ENCODE measurements at places on chromosomes 11 and 22. TPM values are rescaled to one million over a fixed set of nuclear protein-coding genes. Genes with fewer than 3 reads are reported as not detected.

- DNase-seq = no peak
Measured at GRCh38 chr22:32446321-32446720, 17.9 kb downstream of the BPIFC start.

The SLC1A2 gene
- total RNA-seq = 0.41 TPM

DNA sequence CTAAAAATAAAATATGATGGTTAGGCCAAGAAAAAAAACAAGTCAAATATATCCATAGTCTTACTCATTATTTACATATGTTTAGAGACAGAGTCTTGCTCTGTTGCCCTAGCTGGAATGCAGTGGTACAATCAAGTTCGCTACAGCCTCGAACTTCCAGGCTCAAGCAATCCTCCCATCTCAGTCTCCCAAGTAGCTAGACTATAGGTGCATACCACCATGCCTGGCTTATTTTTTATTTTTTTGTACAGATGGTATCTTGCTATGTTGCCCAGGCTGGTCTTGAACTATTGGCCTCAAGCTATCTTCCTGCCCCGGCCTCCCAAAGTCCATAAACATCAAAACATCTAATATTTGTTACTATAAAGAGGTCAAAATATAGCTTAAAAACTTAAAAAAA is 36.1 kb downstream of the C2CD3 start:
- DNase-seq = no peak

DNA sequence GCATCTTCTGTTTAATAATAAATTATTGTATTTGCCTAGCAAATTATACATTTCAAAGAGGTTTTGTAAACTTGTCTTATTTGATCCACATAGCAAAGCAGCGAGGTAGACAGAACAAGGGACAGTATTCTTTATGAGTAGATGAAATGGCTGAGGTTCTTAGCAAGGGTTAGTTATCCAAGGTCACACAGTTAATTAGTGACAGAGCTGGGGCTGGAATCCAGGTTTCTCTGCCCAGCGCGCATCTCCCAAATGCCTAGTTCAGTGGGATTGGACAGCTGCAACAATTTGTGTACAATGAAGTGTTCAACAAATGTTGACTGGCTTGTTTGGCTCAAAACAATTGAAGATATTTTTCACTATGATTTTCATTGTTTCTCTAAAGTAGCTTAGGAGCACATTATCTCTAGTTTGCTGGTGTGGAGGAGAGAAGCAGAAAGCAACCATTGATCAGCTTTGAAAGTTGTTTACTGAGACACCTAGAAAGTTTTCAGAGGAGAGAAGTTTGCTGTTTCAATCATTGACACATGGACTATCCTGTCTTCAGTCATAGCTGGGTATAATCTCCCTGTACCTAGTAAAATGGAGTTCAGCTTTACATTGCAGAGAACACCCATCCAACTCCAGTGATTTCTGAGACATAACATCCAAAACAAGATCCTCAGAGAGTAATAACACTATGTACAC is 270.6 kb downstream of the FAT3 start:
- DNase-seq = no peak

GRCh38 chr11:115672412-115672811 is 168.2 kb upstream of the CADM1 start:
- DNase-seq = no peak

GRCh38 chr11:78800756-78801155 is 226.1 kb upstream of the NARS2 start:
- DNase-seq = no peak

DNA sequence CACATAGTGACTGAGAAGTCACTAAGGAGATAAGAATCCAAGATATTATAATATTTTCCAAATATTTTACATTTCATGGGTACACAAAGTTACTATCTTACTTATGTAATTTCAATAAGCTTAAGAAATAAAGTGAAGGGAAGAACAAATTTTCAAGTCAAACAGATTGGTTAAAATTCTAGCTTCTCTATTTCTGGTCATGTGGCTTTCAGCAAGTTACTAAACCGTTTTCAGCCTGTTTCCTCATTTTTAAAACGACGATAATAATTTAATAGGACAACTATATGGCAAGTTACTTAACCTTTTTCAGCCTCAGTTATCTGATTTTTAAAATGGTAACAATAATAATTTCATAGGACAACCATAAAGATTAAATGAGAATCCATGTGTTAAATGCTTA is 15.6 kb downstream of the DCUN1D5 start:
- DNase-seq = no peak

- DNase-seq = no peak
Measured at GRCh38 chr11:35531246-35531645, 5.8 kb upstream of the PAMR1 start.
